Brain pericyte (primary cell): ENCODE measurements at places on chromosomes 1 and 21.

DNA sequence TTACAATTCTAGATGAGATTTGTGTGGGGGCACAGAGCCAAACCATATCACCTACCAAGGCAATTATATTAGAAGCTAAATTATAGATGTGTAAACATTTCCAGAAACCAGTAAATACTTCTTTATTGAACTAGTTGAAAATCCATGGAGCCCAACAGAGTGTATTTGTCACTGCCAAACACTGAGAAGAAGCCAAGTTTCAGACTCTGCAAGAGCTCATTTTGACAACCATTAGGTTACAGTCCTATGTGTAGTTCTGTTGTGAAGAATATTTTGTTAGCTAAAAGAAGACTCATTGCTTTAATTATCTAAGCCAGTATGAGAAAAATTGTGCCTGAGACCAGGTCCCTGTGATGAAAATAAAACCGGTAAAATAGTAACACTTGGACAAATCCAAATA, 358.9 kb upstream of the SGIP1 start:
- DNase-seq = no peak

- no peak for DNase-seq
Observed at GRCh38 chr1:227712648-227713047, 22.5 kb downstream of the JMJD4 start.

GRCh38 chr1:219518907-219519248, 94.0 kb downstream of the ZC3H11B start:
- DNase-seq = no peak

- DNase-seq = no peak
Observed at GRCh38 chr1:220797553-220797952, 10.8 kb downstream of the MTARC1 start.

DNA sequence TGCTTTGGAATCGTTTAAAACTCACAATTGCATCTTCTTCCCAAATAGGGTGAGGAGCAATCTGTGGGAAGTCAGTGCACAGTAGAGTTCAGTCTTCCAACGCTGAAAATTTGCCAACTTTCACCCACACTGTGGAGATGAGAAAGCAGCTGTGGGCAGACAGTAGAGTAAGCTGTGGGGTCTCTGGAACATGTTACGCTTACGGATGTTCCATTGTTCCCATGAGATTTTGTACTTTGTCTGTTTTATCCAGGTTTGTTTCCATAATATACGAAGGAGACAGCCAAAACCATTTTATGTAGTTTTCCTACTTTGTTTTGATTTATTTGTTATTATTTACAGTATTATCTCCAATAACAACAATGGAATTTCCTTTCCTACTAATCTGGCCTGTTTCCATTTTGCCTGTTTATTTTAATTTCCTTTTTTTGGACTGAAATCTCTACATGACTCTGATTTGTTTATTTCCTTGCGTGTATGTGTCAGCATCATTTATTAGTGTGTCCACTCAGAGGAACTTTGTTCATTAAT, 65.1 kb upstream of the RGL1 start:
- DNase-seq = peak; percentile 18

DNA sequence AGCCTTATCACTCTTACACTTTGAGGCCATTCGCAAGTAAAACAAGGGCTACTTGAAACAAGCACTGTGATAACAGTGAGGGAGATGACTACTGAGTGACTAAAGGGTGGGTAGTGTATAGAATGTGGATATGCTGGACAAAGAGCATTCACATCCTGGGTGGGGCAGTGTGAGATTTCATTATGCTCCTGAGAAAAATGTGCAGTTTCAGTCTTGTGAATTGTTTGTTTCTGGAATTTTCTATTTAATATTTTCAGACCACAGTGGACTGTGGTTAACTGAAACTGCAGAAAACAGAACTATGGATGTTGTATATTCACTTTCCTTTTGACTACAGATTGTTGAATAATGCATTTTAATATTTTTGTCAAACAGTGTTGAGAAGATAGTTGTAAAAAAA, 25.1 kb upstream of the B3GALT2 start:
- DNase-seq = no peak

GRCh38 chr1:196355206-196355786, 252.9 kb downstream of the KCNT2 start:
- DNase-seq = no peak

GRCh38 chr1:8746554-8746953, 70.9 kb downstream of the RERE start:
- no peak for DNase-seq

- DNase-seq = no peak
Observed at GRCh38 chr21:45054927-45055612, 19.3 kb upstream of the ADARB1 start.

GRCh38 chr1:85047472-85048295, 616 bp downstream of the MCOLN3 start:
- no peak for DNase-seq

DNA sequence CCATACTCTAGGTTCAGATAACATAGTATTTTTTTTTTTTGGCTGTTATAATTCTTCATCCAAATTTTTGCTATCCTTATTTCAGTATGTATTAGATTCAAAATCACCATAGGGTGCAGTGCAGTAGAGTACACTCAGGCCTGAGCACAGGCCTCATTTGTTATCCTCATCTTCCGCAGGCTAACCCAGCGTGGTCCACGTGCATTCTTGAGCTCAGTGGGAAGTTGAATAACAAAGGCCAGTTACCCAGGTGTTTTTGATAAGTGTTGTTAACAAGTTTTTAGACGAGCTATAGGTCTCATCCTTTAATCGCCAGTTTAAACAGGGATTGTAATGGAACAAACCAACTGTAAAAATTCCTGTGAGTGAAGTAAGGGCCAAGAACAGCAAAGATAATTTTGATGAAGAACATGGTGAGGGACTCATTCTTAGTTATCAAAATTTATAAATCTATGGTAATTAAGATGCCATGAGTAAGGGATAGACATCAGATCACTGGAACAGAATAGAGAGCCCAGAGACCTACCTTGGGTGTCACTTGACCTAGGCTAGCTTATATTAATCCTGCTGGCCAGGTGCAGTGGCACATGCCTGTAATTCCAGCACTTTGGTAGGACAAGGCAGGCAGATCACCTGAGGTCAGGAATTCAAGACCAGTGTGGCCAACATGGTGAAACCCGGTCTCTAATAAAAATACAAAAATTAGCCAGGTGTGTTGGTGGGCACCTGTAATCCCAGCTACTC, 22.0 kb downstream of the FLVCR1 start:
- no peak for DNase-seq

DNA sequence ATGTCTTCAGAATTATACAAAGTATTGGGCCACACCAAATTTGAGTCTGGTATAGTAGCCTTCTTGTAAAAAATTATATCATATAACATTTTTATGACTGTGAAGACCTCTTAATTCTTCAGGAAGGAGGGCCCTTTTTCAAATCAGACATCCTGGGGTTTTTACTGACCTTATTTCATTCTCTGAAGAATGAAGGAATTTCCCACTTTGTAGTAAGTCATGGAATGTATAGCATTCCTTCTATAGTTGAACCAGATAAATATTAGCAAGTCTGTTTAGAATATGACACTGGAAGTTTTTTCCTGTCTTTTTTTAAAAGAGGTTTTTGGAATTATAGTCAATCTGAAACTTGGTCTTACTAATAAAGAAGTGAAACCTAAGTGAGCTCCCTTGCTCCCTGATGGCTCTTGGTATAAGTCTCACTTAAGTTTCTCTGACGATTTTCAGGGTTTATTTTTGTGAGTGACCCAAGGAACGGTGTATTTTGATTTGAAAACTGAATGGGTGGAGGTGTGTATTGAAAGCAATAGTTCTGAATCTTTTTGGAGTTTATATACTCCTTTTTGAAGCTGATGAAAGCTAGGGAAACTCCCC, 23.7 kb downstream of the SNX27 start:
- no peak for DNase-seq

- DNase-seq = no peak
Observed at GRCh38 chr1:152999818-153000217, 1.7 kb upstream of the SPRR3 start.

- no peak for DNase-seq
Observed at GRCh38 chr21:14672466-14672865, 126.4 kb upstream of the SAMSN1 start.

DNA sequence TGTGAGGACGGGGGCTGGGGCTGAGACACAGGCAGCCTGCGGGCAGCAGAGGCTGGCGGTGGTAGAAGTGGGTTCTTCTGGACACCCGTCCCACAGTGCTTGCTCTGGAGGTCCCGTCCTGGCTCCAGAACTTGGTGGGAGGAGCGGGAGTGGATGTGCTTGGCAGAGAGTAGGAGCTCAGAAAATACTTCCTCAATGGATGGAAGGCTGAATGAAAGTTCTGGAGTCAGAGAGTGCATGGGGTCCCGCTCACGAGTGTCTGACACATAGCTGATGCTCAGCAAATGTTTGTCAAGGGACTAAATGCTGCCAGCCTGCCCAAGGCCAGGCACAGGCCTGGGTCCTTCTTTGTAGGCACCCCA, 13.4 kb upstream of the NES start:
- no peak for DNase-seq

DNA sequence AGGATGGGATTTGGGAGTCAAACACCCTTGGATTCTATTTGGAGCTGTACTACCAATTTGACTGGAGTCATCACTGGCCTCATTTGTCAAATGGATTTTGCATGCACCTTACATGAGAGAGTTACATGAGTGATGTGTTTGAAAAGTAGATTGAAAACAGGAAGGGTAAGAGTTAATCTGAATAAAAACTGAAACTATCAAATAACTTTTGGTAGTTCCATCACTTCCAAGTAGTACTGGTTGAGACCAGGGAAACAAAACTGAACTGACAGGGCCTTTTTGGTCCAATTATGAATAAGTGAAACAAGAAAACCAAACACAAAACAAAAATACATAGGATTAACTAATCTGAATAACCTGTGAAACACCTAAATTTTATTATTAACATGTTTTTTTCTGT, 30.2 kb downstream of the NUCKS1 start:
- no peak for DNase-seq

DNA sequence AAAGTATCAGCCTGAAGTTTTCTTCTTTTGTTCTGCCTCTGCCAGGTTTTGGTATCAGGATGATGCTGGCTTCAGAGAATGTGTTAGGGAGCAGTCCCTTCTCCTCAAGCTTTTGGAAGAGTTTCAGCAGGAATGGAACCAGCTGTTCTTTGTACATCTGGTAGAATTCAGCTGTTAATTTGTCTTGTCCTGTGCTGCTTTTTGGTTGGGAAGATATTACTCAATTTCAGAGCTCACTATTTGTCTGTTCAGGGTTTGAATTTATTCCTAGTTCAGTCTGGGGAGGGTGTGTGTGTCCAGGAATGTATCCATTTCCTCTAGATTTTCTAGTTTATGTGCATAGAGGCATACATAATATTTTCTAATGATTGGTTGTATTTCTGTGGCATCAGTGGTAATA, 12.8 kb downstream of the ZNF678 start:
- DNase-seq = no peak

- no peak for DNase-seq
Observed at GRCh38 chr1:65149351-65150107, 1.5 kb downstream of the AK4 start.
